Right atrium auricular region (tissue), 2 donors: ENCODE measurements at places on chromosomes 6 and 20.

- DNase-seq: no peak
These were observed 509.2 kb downstream of the FRK start for GRCh38 chr6:115551527-115551926.

GRCh38 chr20:14361509-14362345, 24.3 kb upstream of the FLRT3 start:
- DNase-seq: no peak

DNA sequence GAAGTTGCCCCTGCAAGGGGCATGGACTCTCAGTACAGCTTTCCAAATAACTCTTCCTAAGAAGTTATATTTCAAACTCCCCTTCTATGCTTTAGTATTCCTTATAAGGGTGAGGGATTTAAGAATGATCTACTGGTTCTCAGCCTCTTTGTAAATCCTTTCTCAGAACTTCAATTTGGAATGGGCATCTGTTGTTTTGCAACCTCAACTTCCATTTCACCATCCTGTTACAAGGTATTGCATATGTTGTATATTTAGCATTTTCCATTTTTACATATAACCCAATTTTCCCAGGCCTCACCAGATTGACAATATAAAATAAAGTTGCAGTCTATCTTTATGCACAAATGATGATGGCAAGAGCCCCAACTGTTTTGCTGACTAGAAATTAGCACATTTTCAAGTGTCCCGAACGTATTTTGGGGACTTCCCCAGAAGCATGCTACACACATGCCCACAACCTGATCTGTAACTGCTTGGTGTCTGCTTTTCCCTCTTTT, 154.9 kb upstream of the CARMIL1 start:
- no peak for DNase-seq

GRCh38 chr6:96816301-96816817, 20.9 kb downstream of the GPR63 start:
- DNase-seq: no peak

DNA sequence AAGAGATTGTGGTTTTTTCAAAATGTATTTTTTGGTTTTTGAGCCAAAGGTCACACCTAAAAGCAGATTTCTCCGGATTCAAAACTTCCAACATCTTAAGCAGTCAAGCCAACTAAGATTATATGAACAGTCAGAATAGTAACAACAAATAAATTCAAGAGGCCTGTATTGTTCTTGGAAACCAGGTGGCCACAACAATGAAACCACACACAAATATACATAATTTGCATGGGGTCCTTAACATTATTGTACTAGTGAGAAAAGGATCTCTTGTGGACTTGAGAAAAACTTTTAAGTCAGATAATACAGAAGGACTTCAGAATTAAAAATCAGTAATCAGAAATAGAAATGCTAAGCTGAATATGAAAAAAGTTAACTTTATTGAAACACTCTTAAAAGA, 40.6 kb downstream of the NOL7 start:
- DNase-seq: no peak

DNA sequence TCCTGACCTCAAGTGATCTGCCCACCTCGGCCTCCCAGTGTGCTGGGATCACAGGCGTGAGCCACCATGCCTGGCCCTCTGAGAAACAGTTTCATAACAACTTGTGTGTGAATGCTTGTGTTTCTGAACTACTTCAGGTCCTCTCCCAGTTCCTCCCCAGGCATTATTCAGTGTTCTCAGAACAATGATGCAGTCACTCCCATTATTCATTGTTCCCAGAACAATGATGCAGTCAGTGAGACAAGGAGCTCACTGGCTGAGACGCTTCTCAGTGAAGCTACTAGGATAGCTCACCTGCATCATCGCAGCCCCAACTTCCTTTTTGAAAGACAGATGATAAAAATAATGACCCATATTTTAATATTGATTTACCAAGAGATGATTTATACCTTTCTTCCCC, 71.5 kb downstream of the NDUFAF5 start:
- DNase-seq: no peak

DNA sequence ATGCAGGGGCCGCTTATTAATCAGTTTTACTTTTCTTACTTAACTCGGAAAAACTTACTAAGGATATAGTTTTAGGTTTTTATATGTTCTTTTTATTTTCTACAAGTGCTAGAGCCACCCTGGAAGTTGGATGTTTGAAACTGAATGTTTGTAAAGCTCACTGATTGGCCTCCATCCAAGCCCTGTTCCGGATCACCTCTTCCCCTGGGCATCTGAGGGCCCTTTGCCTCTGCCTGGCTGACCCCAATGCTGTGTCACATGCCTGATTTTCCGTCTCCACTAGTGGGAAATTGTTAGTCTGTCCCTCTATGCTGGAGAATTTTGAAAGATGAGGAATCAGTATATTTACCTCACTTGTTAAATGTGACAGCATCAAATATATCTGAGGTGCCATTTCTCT, 79.3 kb downstream of the SLC35F1 start:
- no peak for DNase-seq

DNA sequence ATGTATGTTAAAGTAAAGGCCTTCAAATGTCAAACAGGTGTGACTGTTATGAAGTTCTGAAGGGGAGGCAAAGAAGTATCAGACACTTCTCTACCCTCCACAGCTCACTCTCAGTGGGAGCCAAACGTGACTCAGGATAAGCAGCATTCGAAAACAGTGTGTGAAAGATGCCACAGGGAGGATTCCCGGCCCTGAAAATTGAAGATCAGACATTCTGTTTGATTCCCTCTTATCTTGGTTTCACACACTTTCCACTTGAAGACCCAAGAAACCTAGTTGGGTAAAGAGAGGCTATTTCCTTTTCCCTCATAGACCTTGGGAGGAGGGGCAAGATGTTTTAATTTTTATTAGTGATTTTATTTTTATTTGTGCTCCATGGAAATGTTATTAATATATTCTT, 164.2 kb upstream of the SUPT3H start:
- DNase-seq: no peak

DNA sequence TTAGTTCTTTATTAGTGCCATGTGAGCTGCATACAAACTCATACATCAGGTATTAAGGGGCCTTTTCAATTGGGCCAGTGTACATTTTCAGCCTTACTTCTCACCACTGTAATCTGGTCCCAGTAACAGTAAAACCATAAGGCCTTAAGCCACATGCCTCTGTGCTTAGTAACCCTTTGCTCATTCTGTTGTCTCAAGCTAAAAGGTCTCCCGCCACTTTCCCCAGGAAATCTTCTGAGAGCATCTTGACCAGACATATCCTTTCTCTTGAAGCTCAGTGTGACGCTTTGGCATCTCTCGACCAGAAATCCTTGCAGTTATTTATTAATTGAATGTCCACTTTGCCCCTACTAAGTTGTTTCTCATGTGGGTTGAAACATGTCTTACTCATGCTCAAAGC, 68.0 kb downstream of the CYP39A1 start:
- DNase-seq: no peak

DNA sequence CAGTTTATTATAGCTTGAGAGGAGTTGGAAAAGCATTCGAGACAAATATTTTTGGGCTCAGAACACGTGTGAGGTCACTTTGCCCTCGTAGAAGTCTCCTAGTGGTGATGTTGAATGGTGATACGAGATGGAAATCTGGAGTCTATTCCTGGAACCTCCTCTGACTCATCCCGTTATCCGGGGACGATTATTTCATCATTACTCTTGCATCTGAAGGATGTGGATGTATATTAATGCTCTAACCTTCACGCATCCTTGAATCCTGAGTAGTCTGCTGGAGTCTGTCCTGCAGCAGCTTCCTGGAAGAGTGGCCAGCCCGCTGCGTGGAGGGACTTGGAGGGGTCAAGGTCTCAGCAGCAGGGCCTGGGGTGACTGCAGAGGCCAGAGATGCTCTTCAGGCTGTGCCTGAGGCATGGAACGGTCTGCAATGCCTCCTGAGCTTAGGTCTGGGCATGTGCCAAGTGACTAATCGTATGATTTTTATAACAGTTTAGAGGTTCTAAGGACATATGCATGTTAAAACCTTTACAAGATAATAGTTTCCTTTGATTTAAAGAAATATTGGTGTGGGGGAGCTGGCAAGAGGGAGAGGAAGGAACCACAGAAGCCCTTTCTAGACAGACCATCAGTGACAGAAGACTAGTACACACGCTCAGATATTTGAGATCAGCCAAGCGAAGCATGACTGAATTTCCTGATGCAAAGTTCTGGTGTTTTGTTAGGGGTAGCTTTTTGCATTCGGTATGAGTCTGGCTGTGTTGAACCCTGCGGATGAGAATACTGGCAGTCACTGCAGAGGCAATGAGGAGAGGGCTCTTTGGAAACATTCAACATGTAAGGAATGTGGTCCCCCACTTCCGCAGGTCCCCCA, 400.2 kb downstream of the QKI start:
- DNase-seq: no peak

GRCh38 chr6:27669295-27669623, 196.4 kb upstream of the ZNF184 start:
- DNase-seq: no peak

GRCh38 chr20:37257988-37258387, 3.6 kb downstream of the GHRH start:
- no peak for DNase-seq

GRCh38 chr6:43964659-43965570, 162.3 kb downstream of the MRPL14 start:
- DNase-seq: peak; percentile 48

DNA sequence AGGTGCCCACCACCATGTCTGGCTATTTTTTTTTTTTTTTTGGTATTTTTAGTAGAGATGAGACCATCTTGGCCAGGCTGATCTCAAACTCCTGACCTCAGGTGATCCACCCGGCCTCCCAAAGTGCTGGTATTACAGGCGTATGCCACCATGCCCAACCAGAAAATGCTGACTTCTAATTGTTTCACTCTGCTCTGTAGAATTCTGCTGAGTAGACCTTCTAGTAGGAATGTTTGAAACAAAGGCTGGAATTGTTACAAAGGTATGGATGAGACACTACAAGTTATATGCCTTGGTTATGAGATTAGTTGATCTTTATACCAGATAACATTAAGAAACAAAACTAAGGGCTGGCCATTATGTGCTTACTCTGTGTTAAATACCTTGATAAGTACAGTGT, 44.8 kb downstream of the MEP1A start:
- no peak for DNase-seq

DNA sequence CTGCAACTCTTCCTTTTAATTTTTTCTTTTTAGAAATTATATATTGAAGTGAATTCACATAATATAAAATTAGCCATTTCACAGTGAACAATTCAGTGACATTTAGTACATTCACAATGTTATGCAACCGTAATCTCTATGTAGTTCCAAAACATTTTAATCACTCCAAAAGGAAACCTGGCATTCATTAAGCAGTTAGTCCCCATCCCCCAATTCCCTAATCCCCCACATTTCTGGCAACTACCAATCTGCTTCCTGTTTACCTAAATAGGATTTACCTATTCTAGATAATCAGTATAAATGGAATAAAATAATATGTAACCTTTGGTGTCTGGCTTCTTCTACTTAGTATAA, 8.5 kb upstream of the DDX27 start:
- DNase-seq: no peak

- DNase-seq: no peak
These were observed 219.2 kb downstream of the CLVS2 start for GRCh38 chr6:123215211-123215610.

GRCh38 chr6:155382338-155382685, 68.0 kb upstream of the TFB1M start:
- DNase-seq: no peak

DNA sequence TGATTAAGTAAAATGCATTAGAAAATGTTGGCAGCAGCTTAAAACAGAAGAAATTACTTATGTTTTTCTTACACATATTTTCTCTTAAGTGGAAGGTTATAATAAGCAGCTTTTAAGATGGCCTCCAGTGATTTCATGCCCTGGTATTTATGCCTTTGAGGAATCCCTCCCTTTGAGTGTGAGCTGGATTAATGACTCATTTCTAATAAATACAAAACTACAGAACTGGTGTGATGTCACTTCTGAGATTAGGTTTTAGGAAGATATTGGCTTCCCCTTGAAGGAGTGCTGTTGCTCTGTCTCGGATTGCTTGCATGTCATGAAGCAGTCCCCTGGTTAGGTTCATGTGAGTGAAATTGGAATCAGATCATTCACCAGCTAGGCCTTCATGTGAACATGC, 143.2 kb upstream of the EPHA7 start:
- no peak for DNase-seq

- DNase-seq: no peak
These were observed 195.6 kb downstream of the FUT9 start for GRCh38 chr6:96211341-96211740.

DNA sequence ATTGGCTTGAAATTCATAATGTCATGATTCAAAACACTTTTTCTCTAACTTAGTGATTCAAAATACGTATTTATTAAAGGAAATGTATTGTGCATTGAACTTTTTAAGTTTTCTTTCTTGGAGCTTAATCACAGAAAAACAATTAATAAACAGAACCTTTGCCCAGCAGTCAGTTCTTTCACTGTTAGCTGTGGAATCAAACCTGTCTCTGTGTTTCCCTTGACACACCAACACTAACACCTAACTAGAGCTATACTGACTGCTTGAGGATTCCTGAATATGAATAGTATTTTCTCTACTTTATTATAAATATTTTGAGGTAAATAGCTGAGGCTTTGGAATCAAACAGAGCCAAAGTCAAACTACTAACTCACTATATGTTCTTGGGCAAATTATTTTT, 296.4 kb downstream of the HIVEP2 start:
- no peak for DNase-seq

DNA sequence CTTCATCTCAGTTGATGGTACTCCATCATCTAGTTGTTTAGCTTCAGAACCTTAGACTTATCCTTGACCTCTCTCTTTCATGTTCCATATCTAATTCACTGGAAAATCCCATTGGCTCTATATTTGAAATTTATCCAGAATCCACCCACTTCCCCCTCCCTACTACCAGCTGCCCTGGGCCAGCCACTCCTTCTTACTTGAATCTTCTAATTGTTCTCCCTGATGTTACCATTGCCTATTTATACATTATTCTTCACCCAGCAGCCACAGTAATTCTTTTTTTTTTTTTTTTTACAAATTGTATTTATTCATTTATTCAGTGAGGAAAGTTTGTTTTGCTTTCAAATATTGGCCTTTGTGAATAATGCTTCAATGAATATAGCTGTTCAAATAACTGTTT, 8.2 kb downstream of the SEC23B start:
- DNase-seq: no peak

DNA sequence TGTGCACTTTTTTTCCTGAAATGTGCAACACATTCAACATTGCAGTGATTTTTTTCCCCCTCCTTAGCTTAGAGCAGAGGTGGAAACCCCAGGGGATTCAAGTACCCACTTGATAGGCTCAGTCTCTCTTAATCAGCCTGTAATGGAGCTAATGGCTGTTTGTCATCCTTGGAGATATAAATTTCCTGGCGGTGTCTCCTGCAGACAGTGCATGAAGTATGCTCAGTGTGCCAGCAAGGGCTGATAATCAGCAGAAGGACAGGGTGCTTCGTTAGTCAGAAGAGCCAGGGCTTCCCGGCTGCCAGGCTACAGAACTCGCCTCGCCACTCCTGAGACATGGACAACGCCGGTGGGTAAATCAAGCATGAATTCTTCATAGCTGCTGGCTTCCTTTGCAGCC, 69.8 kb upstream of the PHACTR2 start:
- no peak for DNase-seq

DNA sequence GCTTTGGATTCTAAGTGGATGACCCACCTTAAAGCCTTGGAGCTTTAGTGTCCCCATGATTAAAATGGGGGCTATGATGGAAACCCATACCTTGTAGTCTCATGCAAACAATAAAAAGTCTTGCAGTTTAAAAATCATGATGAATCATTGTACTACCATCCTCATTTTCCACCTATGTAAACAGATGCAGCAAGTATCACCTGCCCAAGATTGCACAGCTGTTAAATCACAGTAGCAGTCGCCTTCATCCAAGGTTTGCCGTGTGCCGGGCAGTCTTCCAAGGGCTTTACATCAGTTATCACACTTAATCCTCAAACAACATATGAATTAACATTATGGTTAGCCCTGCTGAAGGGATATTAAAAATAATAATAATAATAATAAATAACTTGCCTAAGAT, 210.3 kb downstream of the FOXA2 start:
- DNase-seq: no peak
